Naive thymus-derived CD8-positive, alpha-beta T cell (primary cell): ENCODE measurements at places on chromosomes 6 and 20.

DNA sequence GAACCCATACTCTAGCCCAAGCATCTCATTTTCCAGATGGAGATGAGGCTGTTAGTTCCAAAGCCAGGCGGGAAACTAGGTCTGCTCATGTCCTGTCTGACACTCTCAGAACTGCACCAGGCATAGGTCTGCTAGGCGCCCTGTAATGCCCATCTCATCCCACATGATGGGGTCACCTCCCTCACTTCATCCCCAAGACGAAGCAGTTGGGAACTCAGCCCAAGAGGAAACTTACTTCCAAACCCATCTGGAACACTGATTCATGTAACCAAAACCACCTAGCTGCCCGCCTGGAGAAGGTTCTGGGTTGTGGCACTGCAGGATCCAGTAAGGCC is 119.4 kb upstream of the PRND start:
- no peak for DNase-seq

- no peak for DNase-seq
Measured at GRCh38 chr6:105038259-105038658, 81.4 kb downstream of the LIN28B start.

DNA sequence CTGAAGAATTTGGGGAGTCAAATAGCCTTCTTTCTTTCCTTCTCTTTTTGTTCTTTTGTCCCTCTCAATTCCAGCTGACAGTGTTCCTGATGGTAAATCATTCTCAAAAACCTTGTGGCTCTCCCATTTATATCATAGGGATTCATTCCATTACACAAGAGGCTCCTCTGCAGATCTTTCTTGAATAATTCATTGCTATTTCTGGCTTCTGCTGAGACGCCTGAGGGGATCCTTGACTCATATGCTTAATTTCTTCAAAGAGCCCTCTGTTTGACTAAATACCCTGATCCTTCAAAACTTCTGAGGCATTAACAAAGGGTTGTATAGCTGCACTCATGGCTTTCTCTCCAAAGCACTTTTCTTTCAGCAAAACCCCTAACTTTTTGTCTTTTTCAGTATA is 289.3 kb downstream of the FARS2 start:
- no peak for DNase-seq

DNA sequence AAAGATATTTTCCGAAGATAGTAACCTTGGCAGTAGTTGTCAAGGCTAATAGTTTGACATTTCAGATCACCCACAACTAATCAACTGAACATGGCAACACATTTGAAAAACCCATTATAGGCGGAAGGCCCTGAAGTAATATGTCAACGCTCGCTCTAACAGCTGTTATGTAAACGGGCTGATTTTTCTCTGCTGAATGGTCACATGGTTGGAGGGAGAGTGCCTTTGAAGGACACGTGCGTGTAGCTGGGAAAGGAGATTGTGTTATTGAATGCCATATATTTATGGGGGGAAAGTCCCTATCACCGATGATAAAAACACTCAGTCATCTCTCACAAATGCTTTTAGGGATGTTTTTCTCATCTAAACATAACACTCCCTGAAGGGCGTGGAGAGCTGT is 160.0 kb upstream of the RALGAPA2 start:
- no peak for DNase-seq

- DNase-seq = no peak
Measured at GRCh38 chr6:121856296-121856695, 420.9 kb downstream of the GJA1 start.

- no peak for DNase-seq
Measured at GRCh38 chr6:2915150-2915549, 12.0 kb upstream of the SERPINB9 start.

- no peak for DNase-seq
Measured at GRCh38 chr20:31606804-31607639, 1.9 kb downstream of the ID1 start.

DNA sequence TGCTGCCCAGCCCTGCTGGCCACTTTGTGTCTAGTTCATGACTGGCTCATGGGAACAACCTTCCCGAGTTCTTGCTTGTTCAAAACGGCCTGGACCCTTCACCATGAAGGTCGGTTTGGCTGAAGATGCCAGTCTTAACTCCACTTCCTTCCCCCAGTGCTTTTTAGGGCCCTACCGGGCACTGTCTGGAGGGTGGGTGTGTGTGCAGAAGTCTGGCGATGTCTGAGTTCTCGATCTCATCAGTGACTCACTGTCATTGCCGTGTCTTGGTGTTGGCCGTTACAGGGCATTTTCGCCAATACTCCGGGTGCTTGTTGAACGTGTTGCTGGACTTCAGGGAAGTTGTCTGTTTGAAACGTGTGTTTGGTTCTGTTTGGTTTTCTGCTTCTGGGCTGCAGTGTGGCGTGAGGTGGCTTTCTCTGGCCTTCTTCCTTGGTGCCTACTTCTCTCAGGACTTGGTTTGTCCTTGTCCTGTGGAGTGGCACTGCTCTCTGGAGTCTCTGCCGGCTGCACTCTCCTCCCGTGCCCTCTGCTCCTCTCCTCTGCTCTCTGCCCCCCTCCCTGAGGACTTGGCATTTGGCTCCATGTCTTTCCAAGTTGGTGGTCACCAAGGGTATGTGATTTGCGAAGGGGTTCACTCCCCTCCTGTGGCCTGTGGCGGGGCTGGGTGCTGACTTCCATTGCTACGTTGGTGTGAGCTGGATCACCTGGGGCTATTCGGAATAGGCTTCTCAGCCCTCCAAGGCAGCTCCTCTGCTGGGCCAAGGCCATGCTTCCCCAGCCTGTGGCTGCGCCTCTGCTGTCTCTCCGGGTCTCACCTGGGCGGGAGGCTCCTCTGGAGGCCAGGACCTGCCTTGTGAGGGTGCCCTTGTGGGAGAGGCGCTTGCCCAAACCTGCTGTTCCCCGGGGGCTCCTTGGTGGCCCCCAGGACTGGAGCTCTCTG is 38.2 kb downstream of the PYGB start:
- DNase-seq = no peak

- DNase-seq = no peak
Measured at GRCh38 chr6:32096087-32096393, 13.1 kb downstream of the TNXB start.

DNA sequence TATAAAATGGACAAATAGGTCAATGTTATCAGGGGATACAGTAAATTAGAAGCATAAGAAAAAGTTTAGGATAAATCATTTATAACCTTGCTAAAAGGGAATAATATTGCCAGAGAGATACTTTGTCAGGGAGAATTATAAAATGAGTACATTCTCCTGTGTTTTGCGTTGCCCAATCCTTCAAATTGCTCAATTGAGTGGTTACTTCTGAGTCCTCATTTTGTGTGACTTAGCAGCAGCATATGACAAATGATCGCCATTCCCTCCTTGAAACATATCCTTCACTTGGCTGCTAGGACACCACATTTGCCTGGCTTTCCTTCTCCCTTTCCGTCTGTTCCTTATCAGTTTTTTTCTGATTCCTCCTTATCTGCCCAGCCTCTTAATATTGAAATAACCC is 106.7 kb upstream of the FLRT3 start:
- DNase-seq = no peak

DNA sequence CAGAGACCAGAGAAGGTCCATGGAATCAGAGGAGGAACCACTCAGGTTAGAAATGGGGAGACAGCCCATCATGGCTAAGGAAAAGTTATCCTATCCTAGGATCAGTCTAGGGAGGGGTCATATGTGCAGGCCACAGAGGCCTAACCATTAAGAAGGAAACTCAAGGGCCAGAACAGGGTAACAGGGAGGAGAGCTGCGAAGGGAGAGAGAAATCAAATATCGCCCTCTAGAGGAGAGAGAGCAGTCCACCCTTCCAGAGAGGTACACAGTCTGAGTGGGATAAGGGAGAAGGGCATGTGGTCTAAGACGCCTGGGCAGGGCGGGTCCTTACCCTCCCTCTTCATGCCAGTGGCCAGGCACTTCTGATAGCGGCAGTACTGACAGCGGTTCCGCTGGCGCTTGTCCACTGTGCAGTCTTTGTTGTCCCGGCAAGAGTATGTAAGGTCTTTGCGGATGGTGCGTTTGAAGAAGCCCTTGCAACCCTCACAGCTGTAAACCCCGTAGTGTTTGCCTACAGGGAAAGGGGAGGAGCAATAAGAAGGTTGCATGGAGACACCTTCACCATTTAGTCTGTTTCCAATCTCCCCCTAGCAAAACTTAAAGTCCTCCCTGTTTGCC is 2.9 kb downstream of the RXRB start:
- DNase-seq = no peak

DNA sequence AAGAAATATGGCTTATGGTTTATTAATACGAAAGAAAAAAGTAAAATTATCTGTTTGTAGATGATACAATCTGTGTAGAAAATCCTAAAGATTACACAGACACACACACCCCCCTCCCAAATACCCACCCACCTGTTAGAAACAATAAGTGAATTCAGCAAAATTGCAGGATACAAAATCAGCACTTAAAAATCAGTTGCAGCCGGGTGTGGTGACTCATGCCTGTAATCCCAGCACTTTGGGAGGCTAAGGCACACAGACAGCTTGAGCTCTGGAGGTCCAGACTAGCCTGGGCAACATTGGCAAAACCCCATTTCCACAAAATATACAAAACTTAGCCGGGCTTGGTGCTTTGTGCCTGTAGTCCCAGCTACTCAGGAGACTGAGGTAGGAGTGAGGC is 42.3 kb downstream of the NINL start:
- no peak for DNase-seq

DNA sequence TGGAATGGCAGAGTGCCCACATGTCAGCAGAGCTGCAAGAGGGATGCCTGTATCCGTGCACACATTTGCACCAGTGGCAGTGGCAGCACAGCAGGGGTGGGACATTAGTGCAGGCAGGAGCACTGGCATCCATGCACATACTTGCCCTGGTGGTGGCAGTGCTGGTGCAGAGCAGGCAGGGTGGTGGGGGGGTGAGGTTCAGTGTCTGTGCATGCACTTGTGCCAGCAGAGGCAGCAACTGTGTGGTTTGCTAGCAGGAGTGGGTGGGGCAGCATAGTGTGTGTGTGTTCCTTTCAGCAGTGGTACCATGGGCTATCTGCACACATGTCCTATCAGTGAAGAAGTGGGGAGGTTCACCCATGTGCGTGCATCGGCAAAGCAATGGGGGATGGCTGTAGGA is 151.6 kb downstream of the EPM2A start:
- no peak for DNase-seq
